ENCODE measurements at places on chromosomes 13 and 19. TPM values are rescaled to one million over a fixed set of nuclear protein-coding genes. Genes with fewer than 3 reads are reported as not detected.

- DNase-seq = no peak
- H3K27ac ChIP-seq = no peak overlapping the region
- H3K36me3 ChIP-seq = peaks cover 77% of the 10 kb centered on the region
These were observed 26.9 kb downstream of the MAU2 start for GRCh38 chr19:19347401-19348110.

- no peaks in the 10 kb centered on the region for H3K4me1 ChIP-seq
- no peak overlapping the region for H3K27ac ChIP-seq
- no peaks in the 10 kb centered on the region for H3K27me3 ChIP-seq
- H3K4me3 ChIP-seq = no peak overlapping the region
- H3K36me3 ChIP-seq = no peaks in the 10 kb centered on the region
These were observed 20.6 kb upstream of the USP29 start for GRCh38 chr19:57099199-57099661.

The NCR1 gene
- not detected for total RNA-seq

The CEACAM8 gene
- total RNA-seq = not detected

The DCLK1 gene
- 2.2 TPM for total RNA-seq
